ENCODE measurements at places on chromosomes 1 and 21.
A peak's percentile ranks its signal among the peaks of the same experiment; 100 is the strongest.

- DNase-seq, result no peak
Observed at GRCh38 chr1:30629501-30629900, 93.9 kb downstream of the MATN1 start.

DNA sequence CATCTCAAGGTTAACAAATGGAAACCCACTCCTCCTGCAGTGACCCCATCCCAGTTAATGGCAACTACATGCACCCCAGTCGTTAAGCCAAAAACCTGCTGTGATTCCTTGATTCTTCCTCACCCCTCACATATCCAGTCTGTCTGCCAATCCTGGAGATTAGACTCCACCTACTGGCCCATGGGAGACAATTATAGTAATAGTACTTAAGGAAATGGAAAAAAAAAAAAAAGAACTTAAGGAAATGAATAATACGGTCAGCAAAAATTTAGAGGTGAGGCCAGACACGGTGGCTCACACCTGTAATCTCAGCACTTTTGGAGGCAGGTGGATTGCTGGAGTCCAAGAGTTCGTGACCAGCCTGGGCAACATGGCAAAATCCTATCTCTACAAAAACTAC is 7.0 kb downstream of the NOL9 start:
- peak; percentile 18 for DNase-seq

GRCh38 chr1:193456811-193457280 is 270.4 kb upstream of the B3GALT2 start:
- DNase-seq, result peak; percentile 44

GRCh38 chr1:59146651-59147358 is 150.1 kb upstream of the FGGY start:
- DNase-seq, result no peak

DNA sequence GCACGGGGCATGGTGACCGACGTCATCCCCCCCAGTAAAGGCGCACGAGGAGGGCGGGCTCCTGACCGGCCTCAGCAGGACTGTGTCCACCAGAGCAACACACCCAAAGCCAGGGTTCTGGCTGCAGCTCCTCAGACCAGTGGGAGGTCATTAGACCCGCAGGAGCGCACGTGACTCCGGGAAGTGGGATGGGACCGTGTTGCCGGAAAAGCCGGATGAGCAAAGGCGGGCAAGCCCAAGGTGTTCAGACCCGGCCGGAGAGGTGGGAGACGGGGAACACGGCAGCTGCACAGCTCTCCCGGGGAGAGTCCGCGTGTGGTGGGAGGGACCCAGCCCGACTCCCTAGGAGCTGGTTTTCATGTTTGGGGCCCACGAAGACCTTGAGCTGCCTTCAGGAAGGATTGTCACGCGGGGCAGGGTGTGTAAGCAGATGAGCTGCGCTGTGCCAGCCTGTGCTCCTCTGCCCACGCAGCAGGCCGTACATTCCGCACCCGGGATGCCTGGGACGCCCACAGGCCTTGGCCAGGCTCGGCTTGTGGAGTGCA is 20.6 kb upstream of the TRAPPC10 start:
- no peak for DNase-seq

DNA sequence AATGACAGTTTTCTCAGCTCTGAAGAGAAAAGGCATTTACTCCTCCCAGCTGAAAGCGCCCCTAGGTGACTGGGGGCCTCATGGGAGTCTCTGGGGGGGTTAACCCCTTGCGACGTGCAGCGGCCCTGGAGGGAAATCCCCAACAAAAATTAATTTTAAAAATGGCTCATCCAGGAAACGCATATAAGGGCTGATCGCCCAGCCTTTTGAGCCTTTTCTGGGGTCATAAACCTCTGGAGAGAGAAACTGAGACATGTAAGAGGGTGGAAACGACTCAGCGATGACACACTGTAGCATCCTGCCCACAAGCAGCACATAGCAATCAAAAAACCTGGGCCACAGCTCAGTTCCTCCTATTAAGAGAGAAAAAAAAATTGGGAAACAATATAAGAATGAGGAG is 20.4 kb upstream of the HPDL start:
- DNase-seq, result peak; percentile 31

DNA sequence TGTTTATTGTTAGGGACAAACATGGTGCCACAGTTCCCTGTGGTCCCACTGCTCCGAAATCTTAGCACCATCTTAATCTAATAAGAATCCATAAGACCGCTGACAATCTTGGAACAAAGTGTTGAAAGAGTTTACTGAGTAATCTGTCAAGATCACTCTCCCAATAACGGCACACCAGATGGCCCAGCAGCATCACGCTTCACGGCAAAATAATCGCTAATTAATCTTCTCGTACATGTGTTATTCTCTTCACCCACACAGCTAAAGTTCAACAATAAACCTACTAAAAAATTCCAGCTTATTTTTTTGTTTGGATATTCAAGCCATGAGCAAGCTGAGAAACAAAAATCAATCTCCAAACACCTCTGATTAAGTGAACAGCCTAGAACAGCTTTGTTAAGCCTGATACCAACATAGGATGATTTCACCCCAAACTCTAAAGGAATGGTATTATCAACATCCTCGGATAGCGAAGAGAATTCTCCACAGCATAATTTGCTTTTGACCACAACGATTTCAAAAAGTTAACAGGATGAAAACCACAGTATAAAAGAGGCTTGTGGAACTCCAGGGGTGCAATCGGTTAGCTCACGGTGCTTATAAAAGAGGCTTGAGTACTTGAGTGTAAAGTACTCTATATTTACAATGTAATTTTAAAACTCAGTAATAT is 329.9 kb upstream of the GREM2 start:
- no peak for DNase-seq

GRCh38 chr1:182383934-182384333 is 7.7 kb downstream of the GLUL start:
- no peak for DNase-seq

GRCh38 chr1:21742578-21742977 is 40.4 kb downstream of the USP48 start:
- DNase-seq, result no peak

GRCh38 chr1:70486676-70487458 is 75.8 kb downstream of the CTH start:
- peak; percentile 81 for DNase-seq

DNA sequence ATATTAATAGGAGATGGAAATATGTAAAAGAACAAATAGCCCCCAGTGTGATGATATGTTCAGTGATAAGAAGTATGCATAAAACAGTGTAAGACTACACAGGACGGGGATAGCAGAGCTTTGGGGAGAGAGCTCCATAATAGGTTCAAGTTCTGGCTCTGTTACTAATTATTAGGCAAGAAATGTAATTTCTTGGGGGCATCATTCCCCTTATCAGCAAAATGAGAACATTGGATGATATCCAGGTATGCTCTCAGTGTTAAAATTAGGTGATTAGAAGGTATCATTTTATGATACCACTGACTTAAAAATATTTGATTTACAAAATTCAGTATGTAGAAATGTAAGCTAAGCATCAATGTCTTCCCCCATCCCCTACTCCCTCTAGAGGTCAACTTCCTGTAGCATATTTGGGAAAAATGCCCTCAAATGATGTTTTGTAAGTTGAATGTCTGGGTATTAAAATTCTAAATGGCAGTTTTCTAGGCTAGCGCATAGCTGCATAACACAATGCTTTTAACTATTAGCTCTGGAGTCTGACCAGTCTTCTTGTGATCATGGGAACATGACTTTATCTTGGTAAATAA is 585.7 kb upstream of the CAMK1G start:
- peak; percentile 42 for DNase-seq

GRCh38 chr1:168050880-168051279 is 85.8 kb downstream of the GPR161 start:
- no peak for DNase-seq

GRCh38 chr1:3308053-3308452 is 146.4 kb upstream of the ARHGEF16 start:
- DNase-seq, result no peak

- no peak for DNase-seq
Observed at GRCh38 chr1:165904948-165905347, 77.5 kb downstream of the UCK2 start.

DNA sequence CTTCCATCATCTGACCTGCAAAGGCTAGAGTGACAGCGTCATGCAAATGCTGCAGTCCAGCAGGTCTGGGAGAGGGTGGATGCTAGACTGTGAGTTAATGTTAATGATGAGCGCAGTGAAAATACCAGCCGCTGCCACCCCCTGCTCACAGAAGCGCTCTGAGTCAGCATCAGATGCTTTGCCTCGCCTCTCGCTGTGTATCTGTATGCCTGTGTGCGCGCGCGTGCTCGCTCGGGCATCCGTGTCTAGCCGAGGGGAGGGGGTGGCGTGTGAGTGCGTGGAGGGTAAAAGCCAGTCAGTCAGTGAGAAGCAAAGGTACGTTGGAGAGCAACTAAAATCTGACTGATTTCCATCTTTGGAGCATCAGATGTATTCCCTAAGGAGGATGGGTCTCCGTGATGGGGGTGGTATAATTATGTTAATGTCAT is 858.7 kb downstream of the USP25 start:
- DNase-seq, result peak; percentile 87

DNA sequence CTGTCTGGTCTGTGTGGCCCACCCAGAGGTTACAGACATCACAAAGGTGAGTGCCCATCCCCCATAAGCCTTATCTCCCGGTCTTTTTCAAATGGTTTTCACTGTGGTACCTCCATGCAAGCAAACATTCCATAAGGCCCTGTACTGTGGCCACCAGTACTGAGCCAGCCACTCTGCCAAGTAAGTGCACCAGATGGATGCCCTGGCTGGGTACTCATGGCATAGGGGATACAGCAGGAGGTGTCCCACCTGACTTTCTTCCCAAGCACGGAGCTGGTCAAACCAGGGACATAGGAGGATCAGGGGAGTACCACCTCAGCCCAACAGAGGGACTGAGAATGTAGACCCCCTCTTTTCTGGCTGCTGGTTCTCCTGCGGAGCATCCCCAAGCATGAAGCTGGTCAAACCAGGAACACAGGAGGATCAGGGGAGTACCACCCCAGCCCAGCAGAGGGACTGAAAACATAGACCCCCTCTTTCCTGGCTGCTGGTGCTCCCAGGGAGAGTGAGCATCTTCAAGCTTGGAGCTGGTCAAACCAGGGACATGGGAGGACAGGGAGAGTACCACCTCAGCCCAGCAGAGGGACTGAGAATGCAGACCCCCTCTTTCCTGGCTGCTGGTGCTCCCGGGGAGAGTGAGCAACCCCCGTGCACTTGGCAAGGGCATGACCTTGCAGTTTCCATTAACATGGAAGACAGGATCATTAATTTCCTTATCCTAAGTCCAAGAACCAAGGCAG is 81.8 kb upstream of the KLHDC7A start:
- no peak for DNase-seq

DNA sequence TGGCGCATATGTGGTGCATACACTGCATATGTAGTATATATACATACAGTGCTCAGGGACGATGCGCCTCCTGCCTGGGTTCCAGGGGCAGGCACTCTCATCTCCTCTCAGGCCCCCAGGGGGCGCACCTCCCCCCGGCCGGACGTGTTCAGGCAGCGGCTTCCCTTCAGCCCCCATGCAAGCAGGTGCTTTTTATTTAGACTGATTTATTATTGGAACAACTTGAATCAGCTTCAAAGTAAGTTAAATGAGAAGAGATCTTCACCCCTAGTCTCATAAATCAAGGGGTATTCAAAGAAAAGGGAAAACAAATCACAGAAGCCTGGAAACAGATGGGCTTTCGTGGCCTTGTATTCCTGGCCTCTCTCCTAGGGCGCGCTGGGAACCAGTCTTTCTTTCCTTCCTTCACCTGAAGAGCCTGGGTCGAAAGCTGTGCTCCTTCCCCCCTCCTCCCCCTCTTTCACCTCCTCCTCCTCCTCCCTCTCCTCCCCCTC is 64.6 kb downstream of the UBIAD1 start:
- peak; percentile 22 for DNase-seq

GRCh38 chr1:236122176-236122575 is 20.2 kb upstream of the GPR137B start:
- no peak for DNase-seq

- DNase-seq, result no peak
Observed at GRCh38 chr1:196437671-196438070, 170.6 kb downstream of the KCNT2 start.

- peak; percentile 75 for DNase-seq
Observed at GRCh38 chr1:93576346-93576745, 105.3 kb downstream of the BCAR3 start.

GRCh38 chr1:42943166-42943565 is 15.5 kb downstream of the SLC2A1 start:
- DNase-seq, result no peak

- DNase-seq, result peak; percentile 41
Observed at GRCh38 chr1:42240966-42241755, 76.6 kb upstream of the GUCA2A start.

GRCh38 chr21:43958364-43959158 is 53.5 kb upstream of the TRAPPC10 start:
- no peak for DNase-seq

DNA sequence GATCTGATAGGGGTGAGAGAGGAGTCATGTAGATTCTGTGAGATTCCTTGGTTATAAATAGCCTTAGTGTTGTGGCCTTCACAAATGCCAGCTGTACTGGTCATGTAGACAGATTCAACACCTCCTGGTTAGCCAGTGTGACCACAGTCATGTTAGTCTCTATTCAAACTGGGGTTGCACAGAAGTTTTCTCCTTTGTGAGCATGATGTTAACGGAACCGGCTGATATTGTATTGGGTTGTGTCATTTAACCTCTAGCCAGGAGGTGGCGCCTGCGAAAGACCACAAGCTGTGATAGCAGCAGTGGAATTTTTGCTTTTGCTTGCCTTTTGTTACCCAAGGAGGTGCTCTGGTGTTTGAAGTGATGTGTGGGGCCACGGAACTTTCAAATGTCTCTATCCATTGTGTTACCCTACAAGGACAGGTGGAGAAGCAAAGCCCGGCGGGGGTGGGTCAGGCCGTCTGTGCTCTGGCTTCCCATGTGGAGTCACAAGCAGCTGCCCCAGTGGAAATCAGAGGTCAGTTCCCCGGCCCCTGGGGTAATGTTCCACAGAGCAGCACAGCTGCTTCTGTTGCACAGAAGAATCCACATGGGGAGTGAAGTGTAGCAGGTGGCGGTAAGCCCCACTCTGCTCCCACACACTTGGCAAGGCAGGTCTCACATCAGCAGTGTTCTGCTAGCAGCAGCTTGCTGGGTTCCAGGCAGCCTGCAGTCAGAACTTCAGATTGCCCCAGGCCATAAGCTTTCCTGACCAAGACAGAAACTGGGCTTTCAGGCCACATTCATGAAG is 112.6 kb downstream of the ADAMTS1 start:
- peak; percentile 65 for DNase-seq

DNA sequence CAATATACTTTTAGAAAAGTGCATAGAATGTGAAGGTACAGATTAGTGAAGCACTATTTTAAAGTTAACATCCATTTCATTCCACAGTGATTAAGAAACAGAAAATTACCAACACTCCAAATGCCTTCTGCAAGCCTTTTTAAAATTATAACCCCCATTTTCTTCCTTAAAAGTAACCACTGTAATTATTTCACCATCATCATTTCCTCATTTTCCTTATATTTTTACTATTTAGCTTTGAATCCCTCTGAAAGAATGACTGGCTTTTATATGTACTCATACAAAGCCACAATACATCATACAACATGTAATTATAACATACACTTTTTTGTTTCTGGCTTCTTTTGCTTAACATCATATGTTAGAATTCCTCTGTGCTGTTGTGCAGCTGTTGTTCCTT is 6.5 kb upstream of the NEGR1 start:
- DNase-seq, result no peak

GRCh38 chr1:208351838-208352237 is 107.7 kb upstream of the PLXNA2 start:
- DNase-seq, result no peak

GRCh38 chr1:233916706-233917105 is 12.2 kb downstream of the SLC35F3 start:
- no peak for DNase-seq

- peak; percentile 44 for DNase-seq
Observed at GRCh38 chr1:178263341-178263740, 169.4 kb downstream of the RASAL2 start.
